GM06990 (cell line): ENCODE measurements at places on chromosomes 11 and 22.

DNA sequence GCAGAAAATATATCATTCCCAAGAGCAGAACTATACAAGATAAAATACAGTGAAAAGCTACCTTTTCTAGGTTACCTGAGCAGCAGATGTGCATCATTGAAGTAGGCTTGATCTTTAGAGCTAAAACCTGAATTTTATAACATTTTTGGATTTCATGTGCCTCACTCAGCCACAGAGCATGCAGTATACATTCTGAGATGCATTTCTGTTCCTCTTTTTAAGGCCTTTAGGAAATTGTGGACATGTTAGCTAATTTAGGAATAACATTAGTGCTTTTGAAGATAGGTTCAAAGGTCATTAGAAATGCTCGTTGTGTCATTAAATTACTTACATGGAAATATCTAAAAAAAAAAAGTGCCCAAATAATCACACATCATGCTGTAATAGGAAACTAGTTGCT is 230.6 kb upstream of the PDGFD start:
- no peak for DNase-seq

DNA sequence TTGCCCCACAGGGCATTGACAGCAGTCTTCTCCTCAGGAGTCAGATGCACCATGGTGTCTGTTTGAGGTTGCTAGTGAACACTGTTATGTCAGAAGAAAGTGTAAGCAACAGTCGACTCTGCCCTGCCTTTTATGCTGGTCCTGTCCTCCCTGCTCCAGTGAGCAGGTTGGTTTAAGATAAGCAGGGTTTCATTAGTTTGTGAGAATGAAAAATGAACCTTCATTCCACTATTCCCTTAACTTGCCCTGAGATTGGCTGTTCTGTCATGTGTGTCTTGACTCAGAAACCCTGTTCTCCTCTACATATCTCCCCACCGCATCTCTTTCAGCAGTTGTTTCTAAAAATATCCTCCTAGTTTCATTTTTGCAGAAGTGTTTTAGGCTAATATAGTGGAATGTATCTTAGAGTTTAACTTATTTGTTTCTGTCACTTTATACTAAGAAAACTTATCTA is at the start of gene HBD:
TSS of gene HBD (minus strand) at position 103 of the 454 bp plus-strand sequence. CDS start at position 53, 50 bp downstream.
- no peak for DNase-seq

DNA sequence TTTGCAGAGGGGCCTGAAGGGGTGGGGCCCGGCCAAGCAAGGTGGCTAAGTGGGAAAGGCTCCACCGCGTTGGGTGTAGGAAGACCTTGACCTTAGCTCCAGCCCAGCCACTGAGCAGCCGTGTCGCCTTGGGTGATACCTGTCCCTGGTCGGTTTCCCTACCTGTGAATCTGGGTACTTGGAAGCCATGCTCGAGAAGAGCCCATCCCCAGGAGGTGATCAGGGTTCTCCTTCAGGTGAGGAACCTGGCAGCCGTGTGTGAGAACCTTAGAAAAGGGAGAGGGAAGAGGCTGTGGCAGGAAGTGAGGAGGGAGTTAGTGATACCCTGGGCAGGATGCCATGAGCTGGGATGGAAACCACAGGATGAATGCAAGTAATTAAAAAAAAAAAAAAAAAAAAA is 21.6 kb downstream of the PPARA start:
- no peak for DNase-seq

DNA sequence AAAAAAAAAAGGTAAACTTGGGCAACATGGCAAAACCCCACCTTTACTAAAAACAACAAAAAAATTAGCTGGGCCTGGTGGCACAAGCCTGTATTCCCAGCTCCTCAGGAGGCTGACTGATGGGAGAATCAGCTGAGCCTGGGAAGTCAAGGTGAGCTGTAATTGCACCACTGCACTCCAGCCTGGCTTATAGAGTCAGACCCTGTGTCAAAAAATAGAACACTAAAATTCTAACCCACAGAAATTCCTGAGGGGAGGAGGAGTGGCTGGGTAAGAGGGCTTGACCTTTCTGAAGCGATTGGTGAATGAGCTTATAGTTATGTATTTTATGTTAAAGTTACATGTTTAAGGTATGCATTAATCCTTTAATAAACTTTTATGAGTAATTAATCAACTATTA is 53.3 kb downstream of the FAT3 start:
- no peak for DNase-seq

- no peak for DNase-seq
These were observed 6.9 kb downstream of the FTH1 start for GRCh38 chr11:61960532-61960931.

GRCh38 chr22:46027211-46028105 is 50.5 kb upstream of the WNT7B start:
- DNase-seq: no peak
